Neural crest cell (in vitro differentiated cells): ENCODE measurements at places on chromosomes 4 and X.

DNA sequence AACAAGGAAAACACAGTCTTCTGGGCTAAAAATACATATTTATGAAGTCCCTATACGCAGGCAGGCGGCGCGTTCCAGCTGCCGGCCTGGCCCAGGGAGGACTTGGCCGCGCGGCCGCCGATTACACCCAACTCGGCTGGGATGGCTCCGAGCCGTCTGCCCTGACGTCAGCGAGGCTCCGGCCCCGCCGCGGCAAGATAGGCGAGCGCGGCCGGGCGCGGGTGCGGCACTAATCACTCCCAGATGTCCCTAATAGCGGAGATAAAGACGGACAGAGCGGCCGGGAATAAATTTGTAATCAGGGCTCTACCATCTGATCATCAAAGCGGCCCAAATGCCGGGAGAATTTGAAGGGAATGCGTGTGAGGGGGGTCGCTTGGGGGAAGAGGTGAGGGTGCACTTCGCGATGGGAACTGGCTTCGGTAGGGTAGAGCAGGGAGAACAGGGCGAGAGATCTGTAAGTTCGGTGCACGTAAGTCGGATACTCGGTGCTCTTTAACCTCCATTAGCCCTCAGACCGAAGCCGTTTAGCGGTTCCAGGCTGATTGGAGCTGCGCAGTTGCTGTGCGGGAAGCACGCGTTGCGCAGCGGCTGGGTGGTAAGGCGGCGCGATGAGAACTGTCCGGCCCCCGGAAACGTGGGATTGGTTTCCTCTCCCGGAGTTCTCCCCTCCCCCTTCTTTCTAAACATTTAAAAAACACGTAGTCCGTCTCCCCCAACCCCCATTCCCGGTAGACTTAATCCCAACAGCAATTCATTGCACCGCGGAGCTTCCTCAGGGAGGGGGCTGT lies 7.7 kb downstream of the HAND2 start:
- no peak for DNase-seq

DNA sequence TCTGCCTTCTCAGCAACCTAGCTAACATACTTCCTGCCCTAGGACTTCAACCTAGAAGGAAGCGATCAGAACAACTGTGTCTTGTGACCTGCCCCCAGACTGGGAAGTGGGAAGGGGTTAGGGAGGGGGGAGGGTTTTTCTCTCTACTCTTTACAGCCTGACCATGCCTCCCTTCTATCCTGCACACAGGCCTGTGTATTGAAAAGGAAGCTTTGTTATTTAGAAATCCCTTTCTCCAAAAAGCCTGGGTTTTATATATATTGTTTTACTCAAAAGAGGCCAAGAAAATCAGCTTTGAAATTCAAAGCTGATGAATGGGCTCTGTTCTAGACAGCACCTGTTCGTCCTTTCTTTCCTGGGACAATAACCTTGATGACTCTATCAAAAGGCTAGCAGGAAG lies 35.2 kb upstream of the SMS start:
- DNase-seq = no peak

DNA sequence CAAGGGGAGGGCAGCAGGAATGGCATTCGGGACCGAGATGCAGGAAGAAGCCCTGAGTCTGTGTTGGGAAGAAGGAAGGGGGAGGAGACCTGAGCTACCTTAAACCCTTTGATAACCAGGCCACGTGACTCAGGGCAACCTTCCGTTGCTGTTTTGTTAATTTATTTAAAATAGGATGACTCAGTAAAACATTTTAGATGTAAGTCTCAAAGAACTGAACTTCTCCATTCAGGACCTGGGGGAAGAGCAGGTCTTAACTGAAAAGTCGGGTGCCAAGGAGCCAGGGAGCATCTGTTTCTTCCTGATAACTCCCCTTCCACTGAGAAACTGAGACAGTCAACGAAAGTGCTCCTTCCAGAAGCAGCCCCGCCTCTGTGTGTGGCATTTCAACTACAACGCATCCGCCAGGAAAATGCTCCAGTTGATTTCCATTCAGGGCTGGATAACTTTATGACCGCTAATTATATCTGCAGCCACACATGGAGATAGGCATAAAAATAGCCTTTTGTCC lies 88.0 kb downstream of the IRF2 start:
- DNase-seq = no peak

DNA sequence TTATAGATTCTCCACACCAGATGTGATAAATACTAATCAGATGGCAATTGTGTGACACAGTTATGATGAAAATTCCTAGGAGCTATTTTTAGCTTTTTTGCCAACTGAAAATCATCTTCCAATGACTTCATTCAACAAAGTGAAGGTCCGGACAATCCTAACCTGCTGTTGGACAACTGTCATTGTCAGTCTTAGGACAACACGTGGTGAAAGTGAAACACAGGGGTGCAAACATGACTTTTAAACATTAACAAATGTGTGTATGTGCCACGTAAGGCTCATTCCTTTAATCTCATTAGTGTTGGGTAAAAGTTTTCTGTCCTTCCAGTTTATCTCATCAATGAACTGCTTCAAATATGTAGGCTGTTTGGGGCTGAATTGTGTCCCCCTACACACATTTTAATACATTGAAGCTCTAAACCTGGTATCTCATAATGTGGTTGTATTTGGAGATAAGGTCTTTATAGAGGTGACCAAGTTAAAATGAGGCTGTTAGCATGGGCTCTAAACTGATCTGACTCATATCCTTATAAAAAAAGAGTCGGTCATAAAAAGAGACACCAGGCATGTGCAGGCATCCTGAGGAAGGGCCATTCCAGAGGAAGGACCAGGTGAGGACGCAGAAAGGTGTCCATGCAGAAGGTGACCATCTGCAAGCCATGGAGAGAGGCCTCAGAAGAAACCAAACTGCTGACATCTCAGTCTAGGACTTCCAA lies 41.2 kb upstream of the SMAD1 start:
- no peak for DNase-seq

DNA sequence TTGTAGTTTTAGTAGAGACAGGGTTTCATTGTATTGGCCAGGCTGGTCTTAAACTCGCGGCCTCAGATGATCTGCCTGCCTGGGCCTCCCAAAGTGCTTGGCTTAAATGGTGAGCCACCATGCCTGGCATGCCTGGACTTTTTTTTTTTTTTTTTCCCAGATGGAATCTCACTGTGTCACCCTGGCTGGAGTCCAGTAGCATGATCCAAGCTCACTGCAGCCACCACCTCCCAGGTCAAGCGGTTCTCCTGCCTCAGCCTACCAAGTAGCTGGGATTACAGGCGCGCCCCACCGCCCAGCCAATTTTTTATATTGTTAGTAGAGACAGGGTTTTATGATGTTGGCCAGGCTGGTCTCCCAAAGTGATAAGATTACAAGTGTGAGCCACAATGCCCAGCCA lies 8.4 kb downstream of the UBE2K start:
- no peak for DNase-seq

DNA sequence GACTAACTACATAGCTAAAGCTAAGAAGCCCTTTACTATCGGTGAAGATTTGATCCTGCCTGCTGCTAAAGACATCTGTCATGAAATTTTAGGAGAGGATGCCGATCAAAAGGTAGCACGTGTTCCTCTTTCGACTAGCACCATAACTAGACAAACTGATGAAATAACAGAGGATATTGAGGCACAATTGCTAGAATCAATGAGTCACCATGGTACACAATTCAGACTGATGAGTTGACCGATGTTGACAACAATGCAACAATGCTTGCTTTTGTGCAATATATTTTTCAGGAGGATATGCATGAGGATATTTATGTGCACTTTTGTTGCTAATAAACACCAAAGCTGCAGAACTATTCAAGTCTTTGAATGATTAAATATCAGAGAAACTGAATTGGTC lies 24.3 kb downstream of the TBCK start:
- DNase-seq = no peak

DNA sequence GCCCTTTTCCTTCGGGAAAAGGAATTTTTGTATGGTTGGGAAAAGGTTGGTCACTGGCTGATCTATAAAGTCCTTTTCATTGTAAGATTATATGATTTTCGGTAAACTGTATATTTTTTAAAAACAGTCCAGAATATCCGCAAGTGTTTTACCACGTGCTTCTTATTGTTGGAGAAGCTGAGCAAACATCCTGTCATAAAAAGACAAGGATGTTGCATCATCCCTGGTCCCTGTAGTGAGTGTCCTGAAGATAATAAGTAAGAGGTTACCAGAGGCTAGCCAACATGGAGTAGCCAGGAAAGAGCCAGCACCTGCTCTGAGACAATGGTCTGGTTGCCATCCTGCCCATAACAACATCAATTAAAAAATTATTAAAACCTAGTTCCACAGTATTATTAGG lies 5.1 kb downstream of the CXCL9 start:
- DNase-seq = no peak

- DNase-seq = no peak
These were observed 92.4 kb downstream of the HPGD start for GRCh38 chr4:174429701-174430410.

- DNase-seq = no peak
These were observed 66.3 kb upstream of the FTHL17 start for GRCh38 chrX:31138124-31138523.

DNA sequence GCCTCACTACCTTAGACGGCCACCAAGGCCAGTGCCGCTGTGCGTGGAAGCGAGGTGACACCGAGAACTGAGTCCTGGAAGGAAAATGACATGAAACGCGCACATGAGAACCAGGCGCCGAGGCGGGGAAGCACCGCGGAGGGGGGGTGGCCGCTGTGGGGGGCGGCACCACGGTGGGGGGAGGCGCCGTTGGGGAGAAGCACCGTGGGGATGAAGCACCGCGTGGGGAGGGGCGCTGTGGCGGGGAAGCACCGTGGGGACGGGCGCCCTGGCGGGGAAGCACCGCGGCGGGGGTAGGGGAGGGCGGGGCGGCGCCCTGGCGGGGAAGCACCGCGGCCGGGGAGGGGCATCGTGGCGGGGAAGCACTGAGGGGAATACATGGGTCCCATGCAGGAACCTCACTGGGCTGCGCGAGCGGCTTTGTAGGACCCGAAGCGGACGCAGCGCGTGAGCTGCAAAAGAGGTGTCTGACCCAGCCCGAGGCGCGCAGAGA lies 28.0 kb downstream of the PPP2R3B start:
- DNase-seq = no peak

DNA sequence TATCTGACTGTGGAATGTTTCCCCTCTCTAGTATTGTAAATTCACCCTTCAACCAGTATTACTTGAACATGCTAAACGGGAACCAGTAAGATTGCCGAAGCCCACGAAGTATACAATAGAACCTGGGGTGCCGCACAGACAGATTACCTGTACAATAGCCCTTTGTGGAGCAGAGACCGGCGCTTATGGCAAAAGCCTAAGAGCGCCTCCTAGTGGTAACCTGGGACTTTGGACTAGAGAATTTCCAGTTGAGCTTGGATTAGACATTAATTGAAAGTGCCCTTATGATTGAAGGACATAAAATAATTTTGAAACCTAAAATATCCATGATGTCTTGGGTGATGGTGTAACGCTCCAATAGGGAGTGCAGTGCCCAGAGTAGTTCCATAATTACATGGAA lies 14.1 kb downstream of the ZNF157 start:
- peak; percentile 64 for DNase-seq

DNA sequence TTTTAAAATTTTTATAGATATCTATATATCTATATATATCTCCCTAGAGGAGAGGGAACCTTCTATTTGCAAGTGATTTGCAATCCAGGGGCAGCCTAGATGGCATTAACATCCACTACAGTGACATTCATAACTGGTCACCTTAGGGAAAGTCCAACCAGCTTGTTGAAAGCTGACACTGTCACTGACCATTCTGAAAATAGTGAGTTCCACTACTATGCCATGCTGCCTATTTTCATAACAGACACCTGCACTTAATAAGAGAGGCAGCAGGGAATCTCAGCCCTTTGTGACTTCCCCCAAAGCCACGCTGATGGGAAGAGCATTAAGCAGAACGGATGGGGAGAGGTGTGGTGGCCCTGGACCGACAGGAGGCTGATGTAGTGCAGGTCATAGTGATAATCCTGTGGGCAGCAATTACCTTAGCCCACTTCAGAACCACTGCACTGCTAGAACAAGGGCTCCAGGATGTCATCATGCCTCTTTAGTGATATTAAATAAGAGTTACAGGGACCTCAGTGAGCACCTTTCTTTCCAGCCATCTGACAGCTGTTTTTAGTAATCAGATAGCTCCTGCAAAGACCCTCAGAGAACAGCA lies 51.3 kb downstream of the GPRIN3 start:
- DNase-seq = no peak

- no peak for DNase-seq
These were observed 133.1 kb downstream of the PLS3 start for GRCh38 chrX:115694028-115694427.

- DNase-seq = no peak
These were observed 94.3 kb upstream of the ATXN3L start for GRCh38 chrX:13414006-13414647.

DNA sequence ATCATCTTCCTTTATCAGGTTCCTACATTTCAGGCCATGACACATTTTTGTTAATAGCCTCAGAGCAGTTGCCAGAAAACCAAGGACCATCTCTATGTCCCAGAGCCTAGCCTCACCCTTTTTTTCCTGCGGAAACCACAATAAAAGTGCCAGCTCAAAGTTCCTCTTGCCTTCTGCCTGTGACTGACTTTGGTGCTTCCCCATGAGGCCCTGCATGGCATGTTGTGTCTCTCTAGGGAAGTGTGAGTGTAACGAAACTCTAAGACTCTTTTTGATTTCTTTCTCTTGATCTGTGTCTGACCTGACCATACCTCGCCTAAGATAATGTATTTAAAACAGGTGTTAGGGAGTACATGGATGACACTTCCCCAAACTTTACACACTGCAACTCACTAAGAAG lies 642.3 kb upstream of the BOD1L1 start:
- DNase-seq = no peak

- no peak for DNase-seq
These were observed 596.4 kb downstream of the PCDH18 start for GRCh38 chr4:136935871-136936270.

DNA sequence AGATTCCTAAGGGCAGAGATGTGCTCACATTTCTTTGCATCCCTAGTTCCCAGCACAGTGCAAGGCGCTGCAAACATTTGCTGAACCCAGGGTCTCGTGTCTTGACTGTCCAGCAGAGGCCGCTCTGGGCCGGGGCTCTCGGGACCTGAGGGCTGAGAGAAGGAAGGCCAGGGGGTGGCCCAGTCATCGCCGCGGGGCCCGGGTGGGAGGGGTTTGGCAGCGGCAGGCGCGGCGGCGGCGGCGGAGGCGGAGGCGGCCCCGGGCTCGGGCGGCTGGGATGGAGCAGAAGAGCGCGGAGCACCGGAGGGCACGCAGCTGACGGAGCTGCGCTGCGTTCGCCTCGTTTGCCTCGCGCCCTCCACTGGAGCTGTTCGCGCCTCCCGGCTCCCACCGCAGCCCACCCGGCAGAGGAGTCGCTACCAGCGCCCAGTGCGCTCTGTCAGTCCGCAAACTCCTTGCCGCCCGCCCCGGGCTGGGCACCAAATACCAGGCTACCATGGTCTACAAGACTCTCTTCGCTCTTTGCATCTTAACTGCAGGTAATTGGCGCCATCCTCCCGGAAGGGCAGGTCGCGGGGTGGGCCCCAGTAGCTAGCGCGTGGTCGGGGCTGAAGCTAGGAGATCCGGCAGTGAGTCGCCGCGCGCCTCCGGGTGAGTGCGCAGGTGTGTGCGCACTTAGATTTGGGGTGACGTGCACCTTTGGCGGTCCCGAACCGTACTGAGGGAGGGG lies at the start of gene PARM1:
Gene PARM1 (plus strand): TSS at position 285 of the 730 bp plus-strand sequence. CDS start 212 bp downstream, at position 497.
- DNase-seq = peak; percentile 85

GRCh38 chrX:2351999-2352995 lies 148.5 kb downstream of the DHRSX start:
- no peak for DNase-seq

GRCh38 chrX:37871626-37872302 lies 24.4 kb upstream of the DYNLT3 start:
- DNase-seq = no peak

GRCh38 chr4:141870152-141870551 lies 233.8 kb downstream of the IL15 start:
- no peak for DNase-seq

GRCh38 chrX:34866646-34867045 lies 76.0 kb upstream of the FAM47B start:
- no peak for DNase-seq
